ENCODE measurements at places on chromosomes 2 and 18.

- DNase-seq: no peak
These were observed 92.6 kb downstream of the ACTR2 start for GRCh38 chr2:65320042-65320725.

DNA sequence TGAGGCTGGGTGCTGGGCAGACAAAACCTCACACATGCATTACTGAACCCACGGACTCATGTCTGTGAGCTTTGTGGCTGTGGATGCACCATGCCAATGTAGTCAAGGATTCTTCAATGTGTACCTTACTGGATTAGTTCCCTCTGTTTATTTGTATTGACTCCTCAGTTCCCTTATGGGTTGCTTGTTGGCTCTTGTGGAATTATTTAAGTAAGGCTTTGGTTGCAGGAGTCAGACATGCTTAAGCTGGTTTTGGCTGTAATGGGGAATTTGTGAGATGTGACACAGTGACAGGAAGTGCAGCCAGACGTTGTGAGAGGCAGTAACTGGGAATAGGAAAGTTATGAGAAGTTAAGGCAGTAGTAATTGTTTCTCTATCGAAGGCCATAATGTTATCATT is 13.6 kb upstream of the IL1RN start:
- DNase-seq: peak; percentile 7

GRCh38 chr2:119174993-119175347 is 16.4 kb upstream of the C1QL2 start:
- DNase-seq: no peak

DNA sequence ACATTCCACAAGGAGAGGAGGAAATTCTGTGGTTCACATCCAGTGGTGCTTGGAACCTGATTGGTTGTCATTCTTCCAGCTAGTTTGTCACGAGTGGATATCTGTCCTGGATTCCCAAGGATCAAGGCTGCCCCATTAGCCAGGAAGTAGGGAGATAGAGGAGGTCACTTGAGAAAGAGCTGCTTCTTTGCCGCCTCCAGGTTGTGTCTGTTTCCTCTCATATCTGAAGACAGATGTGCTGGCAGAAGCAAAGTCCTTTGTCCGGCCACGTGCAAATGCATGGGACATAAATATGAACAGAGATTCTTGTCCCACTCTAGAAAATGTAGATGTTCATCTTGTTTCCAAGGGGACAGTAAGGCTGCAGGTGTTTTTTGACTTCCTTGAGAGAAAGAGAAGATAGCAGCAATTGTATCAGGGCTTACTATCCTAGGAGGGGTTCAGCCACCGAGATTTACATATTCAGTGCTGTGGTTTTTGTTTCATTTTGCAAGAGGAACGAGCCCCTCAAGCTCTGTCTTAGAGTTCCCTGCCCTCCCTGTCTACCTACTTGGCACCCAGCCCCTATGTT is 174.4 kb downstream of the RPIA start:
- no peak for DNase-seq

GRCh38 chr2:224990710-224991109 is 51.6 kb downstream of the DOCK10 start:
- DNase-seq: no peak

- no peak for DNase-seq
These were observed 1544.4 kb downstream of the LRP1B start for GRCh38 chr2:140586379-140586778.

- DNase-seq: peak; percentile 91
These were observed 4.9 kb upstream of the ZC3H8 start for GRCh38 chr2:112259509-112260294.

- no peak for DNase-seq
These were observed 131.0 kb downstream of the PRKCE start for GRCh38 chr2:45782436-45782835.

DNA sequence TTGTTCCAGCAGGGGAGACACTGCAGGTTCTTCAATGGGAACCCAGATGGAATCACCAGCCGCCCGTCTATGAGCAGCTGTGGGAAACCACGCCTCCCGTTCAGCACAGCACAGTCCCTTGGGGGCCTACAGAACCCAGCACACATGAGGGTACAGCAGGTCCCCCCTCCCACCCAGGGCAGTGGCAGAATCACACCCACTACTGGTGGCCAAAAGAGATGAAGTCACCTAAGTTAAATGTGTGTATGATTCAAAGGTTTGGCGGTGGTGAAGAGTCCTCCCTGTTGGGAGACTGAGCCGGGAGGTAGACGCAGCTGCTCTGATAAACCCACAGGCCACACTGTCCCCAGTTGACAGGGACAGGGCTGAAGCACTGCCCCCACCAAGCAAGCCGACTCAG is 44.3 kb downstream of the L3MBTL4 start:
- no peak for DNase-seq

- DNase-seq: peak; percentile 22
These were observed 80.3 kb downstream of the SPP2 start for GRCh38 chr2:234130777-234131181.

DNA sequence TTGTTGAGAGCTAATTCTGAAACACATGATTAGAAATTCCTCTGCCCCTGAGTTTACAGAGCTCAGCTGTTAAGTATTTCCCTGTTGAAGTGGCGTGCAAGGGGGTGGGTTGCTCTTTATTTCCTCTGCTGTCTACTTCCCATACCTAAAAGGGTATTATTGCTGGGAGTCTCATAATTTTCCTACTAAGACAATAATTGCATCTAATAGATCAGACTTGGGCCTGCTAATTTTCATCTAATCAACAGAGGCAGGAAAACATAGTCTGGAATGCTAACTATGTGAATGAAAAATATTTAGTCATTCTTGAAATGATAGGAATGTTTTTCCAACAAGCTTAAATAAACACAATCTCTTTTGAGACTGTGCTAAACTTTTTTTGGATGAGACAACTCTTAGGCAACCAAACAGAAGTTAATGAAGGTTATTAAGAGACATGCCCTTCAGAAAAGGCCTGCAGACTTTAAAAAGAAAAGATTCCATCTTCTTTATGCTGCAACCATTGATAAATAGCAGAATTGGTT is 111.4 kb downstream of the FEZ2 start:
- DNase-seq: peak; percentile 59

DNA sequence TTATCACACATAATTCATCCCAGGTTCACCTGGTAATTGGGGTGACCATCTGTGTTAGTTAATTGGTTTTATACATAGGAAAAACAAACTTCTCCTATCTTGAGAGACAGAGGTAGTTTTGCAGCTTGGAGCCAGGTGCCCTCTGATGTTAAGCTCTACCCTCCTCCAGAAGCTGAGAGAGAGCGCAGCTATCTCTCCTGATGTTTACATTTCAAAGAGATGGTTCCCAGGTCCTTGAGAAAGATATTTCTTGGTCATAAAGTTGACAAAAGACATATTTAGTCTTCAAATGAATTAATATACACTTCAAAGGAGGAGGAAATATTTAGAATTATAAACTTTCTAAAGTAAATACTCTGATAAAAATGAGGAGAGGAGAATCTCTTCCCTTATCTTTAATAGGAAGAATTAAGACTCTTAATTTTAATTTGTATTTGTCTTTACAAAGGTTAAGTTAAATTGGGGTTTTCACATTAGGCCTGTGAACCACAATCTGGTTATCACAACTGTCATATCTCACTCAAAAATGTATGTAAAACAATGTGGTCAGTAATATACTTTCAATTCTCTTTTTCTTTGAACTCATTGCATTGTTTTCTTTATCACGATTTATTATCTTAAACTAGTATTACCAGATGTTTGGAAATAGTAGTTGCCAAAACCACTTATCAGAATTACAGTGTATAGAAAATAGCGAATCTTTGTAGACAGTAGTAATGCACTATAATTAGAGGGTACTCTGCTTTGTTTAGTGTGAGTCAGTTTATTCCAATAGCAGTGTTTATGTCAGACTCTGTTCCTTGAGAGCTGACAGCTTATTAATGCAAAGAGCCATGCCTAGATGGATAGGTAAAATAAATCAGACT is 26.8 kb downstream of the SERPINB4 start:
- no peak for DNase-seq

GRCh38 chr2:25897506-25897905 is 19.2 kb upstream of the ASXL2 start:
- no peak for DNase-seq

- DNase-seq: no peak
These were observed 22.1 kb downstream of the IKZF2 start for GRCh38 chr2:213129311-213129710.

- no peak for DNase-seq
These were observed 5.3 kb downstream of the LHCGR start for GRCh38 chr2:48750128-48750739.

DNA sequence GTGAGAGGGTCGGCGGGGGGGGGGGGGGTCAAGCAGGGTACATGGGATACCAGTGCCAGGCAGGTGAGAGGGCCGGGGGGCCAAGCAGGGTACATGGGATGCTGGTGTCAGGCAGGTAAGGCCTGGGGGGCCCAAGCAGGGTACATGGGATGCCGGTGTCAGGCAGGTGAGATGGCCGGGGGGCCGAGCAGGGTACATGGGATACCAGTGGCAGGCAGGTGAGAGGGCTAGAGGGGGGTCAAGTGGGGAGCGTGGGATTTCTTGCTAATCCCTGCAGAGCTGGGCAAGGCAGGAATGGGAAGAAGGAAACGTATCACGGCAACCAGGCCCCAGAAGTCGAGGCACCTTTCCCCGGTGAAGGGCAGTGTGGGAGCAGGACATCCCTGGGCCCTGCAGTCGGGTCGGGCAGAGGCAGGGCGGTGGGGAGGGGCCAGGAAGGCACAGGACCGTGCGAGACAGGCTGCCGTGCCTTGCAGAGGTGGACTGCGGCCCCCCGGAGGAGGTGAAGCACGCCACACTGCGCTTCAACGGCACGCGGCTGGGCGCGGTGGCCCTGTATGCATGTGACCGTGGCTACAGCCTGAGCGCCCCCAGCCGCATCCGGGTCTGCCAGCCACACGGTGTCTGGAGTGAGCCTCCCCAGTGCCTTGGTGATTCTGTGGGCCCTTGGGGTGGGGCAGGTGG is 49.3 kb downstream of the MTERF4 start:
- no peak for DNase-seq

- no peak for DNase-seq
These were observed 316.4 kb downstream of the DSEL start for GRCh38 chr18:67199993-67200617.

- DNase-seq: no peak
These were observed 66.6 kb upstream of the GPC1 start for GRCh38 chr2:240368781-240369331.

GRCh38 chr18:77132369-77133050 is at the start of gene MBP:
MBP (minus strand) TSS chr18:77132783; CDS start chr18:77105261, 27,522 bp downstream.
- peak; percentile 57 for DNase-seq

GRCh38 chr2:133721118-133721517 is 152.9 kb upstream of the NCKAP5 start:
- peak; percentile 52 for DNase-seq

DNA sequence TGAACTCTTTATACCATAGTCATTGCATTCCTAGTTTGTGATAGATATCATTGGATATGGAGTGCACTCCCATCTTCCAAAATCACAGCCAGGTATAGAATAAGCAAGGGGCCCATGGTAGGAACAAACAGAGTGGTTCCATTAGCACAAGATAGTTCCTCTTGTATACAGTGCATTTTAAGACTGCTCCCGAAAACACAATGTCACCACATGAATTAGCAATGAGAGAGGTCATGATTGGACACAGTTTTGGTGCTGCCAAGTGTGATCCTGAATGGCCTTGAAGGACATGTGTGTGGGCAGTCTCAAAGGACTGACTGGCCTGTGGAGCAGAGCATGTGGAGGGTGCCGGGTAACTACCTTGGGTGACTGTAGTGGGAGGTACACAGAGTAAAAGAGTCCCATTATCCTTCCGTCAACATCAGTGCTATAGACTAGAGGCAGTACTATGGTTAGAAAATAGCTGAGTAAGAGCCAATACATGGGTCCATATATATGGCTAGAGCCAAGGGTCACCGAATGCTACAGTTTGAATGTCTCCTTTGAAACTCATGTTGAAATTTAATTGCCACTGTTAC is 549.9 kb downstream of the DSC3 start:
- no peak for DNase-seq

DNA sequence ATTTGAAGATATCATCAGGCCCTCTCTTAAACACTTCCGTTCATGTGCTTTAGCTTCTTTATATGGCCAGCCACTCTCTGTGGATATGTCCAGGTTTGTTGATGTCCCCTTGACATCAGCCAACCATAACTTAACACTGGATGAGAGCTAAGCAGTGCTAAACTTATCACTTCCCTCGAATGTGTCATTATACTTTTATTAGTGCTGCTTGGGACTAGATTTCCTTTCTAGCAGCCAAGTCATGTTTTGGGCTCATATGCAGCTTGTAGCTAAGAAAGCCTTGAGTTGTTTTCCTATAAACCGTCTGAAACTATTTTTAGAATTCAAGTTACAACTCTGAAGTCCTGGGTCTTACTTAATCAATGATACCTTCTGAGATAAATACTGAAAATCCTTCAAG is 144.8 kb upstream of the TNP1 start:
- DNase-seq: no peak

DNA sequence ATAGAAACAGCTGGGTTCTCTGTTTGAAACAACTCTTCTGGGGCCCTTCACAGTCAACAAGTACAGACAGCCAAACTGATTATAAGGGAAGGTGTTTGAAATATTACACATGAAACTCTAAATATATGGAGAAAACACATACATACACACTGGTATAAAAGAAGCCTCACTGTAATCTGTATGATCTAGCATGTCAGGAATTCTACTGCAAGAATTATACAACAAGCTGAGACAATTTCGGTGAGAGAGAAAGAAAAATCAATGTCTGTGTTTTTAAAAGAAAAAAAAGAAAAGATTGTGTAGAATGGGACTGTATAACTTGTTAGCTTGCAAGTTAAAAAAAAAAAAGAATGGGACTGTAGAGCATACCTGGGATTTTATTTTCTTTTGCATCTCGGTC is 26.3 kb downstream of the IRS1 start:
- DNase-seq: peak; percentile 40

DNA sequence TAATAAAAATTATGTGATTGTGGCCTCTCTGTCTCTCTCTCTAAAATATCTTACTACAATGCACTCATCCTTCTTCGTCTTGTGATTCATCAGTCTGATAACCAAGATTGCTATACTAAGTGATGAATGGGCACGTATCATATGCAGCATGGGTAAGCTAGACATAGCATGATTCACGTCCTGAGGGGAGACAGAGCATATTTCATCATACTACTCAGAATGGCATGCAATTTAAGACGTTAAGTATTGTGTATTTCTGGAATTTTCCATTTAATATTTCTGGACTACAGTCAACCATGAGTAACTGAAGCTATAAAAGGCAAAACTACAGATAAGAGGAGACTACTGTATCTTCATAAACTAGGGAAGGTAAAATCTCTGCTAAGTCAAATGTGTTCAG is 97.0 kb upstream of the CD226 start:
- no peak for DNase-seq

DNA sequence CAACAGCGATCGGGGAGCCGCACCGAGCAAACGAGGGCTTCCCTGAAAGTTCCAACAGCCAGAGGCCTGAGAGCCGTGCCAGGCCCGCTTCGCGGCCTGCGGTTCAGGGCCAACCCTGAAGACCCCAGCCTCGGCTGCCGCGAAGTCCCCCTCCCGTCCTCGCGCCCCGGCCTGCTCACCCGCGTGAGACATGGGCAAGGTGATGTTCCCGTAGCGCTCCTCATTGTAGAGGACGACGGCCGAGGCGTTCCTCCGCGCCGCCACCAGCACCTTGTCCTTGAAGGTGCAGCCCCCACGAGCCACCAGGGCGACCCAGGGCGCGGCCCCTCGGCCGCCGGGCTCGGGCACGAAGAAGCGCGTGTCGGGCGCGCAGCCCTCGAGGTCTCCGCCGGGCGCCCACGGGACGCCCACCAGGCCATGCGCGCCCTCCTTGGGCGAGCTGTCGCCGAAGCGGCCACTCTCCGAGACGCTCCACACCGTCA is 510 bp downstream of the RNF149 start:
- peak; percentile 22 for DNase-seq
